Body of pancreas (tissue), 4 donors: ENCODE measurements at places on chromosomes 7 and 10. TPM values are rescaled to one million over a fixed set of nuclear protein-coding genes. Genes with fewer than 3 reads are reported as not detected.
A peak's percentile ranks its signal among the peaks of the same experiment; 100 is the strongest.

The CHN2 gene
- total RNA-seq = 58.6 TPM

The TEX36 gene
- total RNA-seq = not detected

The MRLN gene
- total RNA-seq = not detected

The ANAPC16 gene
- total RNA-seq = 59.4 TPM

The CFAP69 gene
- 16.6 TPM for total RNA-seq

The KCND2 gene
- 0.66 TPM for total RNA-seq

The PRSS1 gene
- 44,177 TPM for total RNA-seq

The NRBF2 gene
- 7.5 TPM for total RNA-seq

The KLF14 gene
- total RNA-seq = not detected

- H3K4me1 ChIP-seq = no peaks in the 10 kb centered on the region
- H3K36me3 ChIP-seq = no peaks in the 10 kb centered on the region
- H3K27ac ChIP-seq = no peak overlapping the region
- no peak for DNase-seq
- no peak overlapping the region for H3K4me3 ChIP-seq
These were observed 457.4 kb downstream of the DNAJB6 start for GRCh38 chr7:157793973-157794745.

- DNase-seq = no peak
- H3K27ac ChIP-seq = peak overlapping the region; percentile 35
- no peaks in the 10 kb centered on the region for H3K27me3 ChIP-seq
- H3K36me3 ChIP-seq = no peaks in the 10 kb centered on the region
These were observed 31.6 kb downstream of the SLC16A12 start for GRCh38 chr10:89503652-89504370.

GRCh38 chr7:51066405-51066882, 250.2 kb downstream of the COBL start:
- H3K4me3 ChIP-seq = no peak overlapping the region
- peak overlapping the region; percentile 85 for H3K27ac ChIP-seq
- DNase-seq = peak; percentile 61
- no peaks in the 10 kb centered on the region for H3K27me3 ChIP-seq

DNA sequence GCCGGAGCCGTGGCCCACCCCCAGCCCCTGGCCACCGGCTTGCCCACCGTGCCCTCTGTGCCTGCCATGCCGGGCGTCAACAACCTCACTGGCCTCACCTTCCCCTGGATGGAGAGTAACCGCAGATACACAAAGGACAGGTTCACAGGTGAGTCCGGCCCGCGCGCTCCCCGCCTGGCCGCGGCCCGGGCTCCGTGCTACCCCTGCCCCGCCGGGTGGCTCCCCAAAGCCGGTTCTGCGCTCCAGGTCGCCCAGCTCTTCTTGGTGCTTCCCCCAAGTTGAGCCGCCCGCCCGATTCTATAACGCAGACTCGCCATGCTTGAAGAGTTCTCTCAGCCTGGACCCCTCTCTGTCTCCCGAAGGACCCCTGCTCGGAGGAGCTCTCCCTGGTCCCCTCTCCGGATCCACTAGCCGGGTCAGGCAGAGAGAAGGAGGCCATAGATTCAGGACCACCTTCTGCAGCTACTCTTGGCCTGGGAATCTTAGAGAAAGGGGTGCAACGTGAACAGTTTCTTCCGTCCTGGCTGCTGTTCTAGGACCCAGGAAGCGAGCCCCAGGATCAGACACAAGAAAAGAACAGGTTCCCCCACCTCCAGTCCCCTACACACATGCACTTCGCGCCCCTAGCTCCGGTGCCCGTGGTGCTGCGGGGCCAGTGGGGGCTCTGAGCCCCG, 999 bp downstream of the TLX1 start:
- peaks cover 43% of the 10 kb centered on the region for H3K4me1 ChIP-seq
- H3K27ac ChIP-seq = no peak overlapping the region
- H3K4me3 ChIP-seq = no peak overlapping the region
- peaks cover 9% of the 10 kb centered on the region for H3K27me3 ChIP-seq

DNA sequence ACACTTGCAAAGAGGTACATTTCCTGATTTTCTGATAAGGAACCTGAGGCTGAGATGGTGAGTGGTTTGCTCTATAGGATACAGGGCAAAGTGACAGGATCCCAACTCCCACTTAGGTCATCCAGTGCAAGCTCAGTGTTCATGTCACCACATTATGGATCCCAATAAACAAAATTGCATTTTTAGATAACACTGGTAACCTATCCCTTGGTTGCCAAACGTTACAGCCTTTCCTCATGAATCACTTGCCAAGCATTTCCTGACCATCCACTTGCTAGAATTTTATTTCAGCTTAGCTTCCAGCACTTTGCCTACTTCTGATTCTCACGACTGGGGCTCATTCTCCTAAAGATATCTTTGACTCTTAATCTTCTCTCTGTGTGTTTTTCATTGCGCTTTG, 131.4 kb upstream of the ODAD2 start:
- no peaks in the 10 kb centered on the region for H3K27me3 ChIP-seq
- no peaks in the 10 kb centered on the region for H3K4me1 ChIP-seq
- no peak overlapping the region for H3K27ac ChIP-seq
- H3K36me3 ChIP-seq = peaks cover 1% of the 10 kb centered on the region

- H3K27ac ChIP-seq = no peak overlapping the region
- no peaks in the 10 kb centered on the region for H3K27me3 ChIP-seq
- no peak for DNase-seq
- H3K4me3 ChIP-seq = no peak overlapping the region
These were observed 455.7 kb upstream of the PFKP start for GRCh38 chr10:2611603-2612002.

DNA sequence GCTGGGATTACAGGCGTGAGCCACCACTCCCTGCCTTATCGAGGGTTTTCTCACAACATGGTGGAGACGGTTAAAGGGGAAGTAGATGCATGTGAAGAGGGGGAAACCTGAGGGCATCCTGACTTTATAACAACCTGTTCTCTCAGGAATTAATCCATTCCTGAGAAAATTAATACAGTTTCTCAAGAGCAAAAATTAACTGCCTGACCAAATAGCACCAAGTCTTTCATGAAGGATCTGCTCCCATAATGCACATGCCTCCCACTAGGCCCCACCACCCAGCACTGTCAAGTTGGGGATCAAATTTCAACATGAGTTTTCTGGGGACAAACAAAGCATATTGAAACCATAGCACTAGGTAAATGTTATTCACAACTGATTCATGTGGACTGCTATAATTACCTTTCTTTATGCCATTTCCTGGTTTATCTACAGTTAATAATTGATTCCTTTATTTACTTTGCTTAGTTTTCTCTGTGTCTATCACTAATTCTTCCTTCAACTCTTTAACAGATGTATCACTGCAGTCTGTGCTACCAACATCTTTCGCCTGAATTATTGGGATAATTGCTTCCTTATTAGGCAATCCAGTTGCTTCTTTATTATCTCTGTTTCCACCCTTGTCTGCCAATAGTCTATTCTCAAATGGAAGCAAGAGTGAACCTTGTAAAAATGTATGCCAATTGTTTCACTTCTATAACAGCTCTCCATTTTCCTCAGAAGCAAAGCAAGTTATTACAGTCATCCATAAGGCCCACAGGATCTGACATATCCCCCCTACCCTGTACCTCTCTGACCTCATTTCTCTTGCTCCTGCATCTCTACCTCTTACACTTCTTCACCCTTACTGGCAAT, 12.9 kb upstream of the MICU1 start:
- H3K27ac ChIP-seq = peak overlapping the region; percentile 21
- no peaks in the 10 kb centered on the region for H3K36me3 ChIP-seq
- no peaks in the 10 kb centered on the region for H3K27me3 ChIP-seq

GRCh38 chr7:38222481-38223096, 44.5 kb downstream of the STARD3NL start:
- no peaks in the 10 kb centered on the region for H3K27me3 ChIP-seq
- H3K27ac ChIP-seq = no peak overlapping the region
- peak; percentile 56 for DNase-seq
- H3K4me1 ChIP-seq = no peaks in the 10 kb centered on the region
- peaks cover 2% of the 10 kb centered on the region for H3K36me3 ChIP-seq

DNA sequence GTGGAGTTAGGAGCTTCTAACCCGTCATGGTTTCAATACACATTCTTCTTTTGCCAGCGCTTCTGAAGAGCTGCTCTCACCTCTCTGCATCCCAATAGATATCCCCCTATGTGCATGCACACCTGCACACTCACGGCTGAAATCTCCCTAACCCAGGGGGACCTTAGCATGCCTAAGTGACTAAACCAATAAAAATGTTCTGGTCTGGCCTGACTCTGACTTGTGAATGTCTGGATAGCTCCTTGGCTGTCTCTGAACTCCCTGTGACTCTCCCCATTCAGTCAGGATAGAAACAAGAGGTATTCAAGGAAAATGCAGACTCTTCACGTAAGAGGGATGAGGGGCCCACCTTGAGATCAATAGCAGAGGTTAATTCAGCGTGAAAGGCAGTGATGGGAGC, 22.4 kb downstream of the PRSS2 start:
- H3K27me3 ChIP-seq = peaks cover 17% of the 10 kb centered on the region
- DNase-seq = no peak
- H3K27ac ChIP-seq = no peak overlapping the region
- no peak overlapping the region for H3K4me3 ChIP-seq

DNA sequence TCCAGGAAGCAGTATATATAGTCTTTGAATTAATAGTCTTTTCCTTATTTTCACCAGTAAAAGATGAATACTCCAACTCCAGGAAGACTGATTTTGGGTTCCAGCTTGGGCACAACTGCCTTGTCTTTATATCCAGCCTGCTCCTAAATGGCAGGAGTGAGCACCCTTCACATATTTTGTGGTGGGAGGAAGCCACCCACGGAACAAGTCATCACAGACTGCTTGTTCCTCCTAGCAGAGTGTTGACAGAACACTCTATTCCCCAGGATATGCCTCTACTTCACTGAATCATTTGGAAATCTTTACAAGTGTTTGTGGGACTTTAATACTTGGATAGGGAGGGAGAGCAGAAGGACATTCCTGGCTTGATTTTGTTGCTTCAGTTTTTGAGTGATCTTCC, 31.7 kb downstream of the ITPRID1 start:
- no peak overlapping the region for H3K4me3 ChIP-seq
- peaks cover 10% of the 10 kb centered on the region for H3K4me1 ChIP-seq
- H3K27me3 ChIP-seq = no peaks in the 10 kb centered on the region
- H3K27ac ChIP-seq = no peak overlapping the region
- DNase-seq = no peak

GRCh38 chr10:3871424-3871996, 86.5 kb upstream of the KLF6 start:
- H3K27ac ChIP-seq = no peak overlapping the region
- no peak for DNase-seq
- H3K4me1 ChIP-seq = peaks cover 15% of the 10 kb centered on the region
- H3K36me3 ChIP-seq = no peaks in the 10 kb centered on the region

- H3K27me3 ChIP-seq = no peaks in the 10 kb centered on the region
- no peak overlapping the region for H3K27ac ChIP-seq
- no peak overlapping the region for H3K4me3 ChIP-seq
- no peak for DNase-seq
- H3K36me3 ChIP-seq = no peaks in the 10 kb centered on the region
These were observed 362.8 kb downstream of the HGF start for GRCh38 chr7:81407094-81407493.

DNA sequence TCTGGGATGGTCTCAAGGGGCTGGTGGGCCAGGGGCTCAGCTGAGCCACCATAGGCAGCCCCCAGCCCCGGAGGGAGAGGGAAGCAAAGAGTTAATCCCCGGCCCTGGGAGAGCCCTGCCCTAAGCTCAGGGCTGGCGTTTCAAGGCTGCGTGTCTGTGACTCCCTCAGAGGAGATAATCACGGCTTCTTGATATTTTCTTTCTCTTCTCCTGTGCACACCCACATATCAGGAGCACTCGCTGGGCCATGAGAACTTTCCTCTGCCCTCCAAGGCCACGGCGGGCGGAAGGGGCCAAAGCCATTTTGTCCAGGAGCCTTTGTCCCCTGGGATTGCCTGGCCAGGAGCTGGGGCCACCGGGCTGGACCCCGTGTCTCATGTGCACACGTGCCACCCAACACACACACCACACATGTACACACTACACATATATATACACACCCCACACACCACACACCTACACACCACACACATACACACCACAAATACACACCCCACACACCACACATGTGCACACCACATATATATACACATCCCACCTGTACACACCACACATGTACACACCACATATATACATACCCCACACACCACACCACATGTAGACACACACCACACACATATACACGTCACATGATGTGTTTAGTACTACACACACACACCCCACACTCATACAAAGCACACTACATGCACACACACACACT, 16.9 kb downstream of the VENTX start:
- no peak overlapping the region for H3K4me3 ChIP-seq
- H3K27me3 ChIP-seq = no peaks in the 10 kb centered on the region
- DNase-seq = no peak
- H3K27ac ChIP-seq = no peak overlapping the region

DNA sequence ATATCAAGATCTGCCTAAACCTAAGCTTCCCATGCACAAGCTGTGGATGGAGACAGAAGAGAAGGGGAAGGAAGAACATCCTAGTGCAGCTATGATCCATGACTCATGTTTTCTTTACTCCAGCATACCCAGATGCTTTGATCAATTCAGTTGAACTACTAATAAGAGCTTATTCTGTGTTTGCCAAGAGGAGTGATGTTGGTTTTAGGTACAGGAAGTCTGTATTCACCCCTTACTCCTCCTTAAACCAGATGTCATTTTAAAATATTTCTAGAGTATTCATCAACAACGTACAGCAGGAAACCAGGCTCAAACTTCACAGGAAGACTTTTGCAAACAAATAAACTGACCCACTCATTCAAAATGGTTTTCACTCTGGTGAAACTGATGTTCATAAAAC, 29.2 kb downstream of the PANK1 start:
- H3K36me3 ChIP-seq = no peaks in the 10 kb centered on the region
- no peaks in the 10 kb centered on the region for H3K4me1 ChIP-seq
- DNase-seq = no peak
- no peaks in the 10 kb centered on the region for H3K27me3 ChIP-seq
- no peak overlapping the region for H3K27ac ChIP-seq

- no peaks in the 10 kb centered on the region for H3K27me3 ChIP-seq
- no peak for DNase-seq
- H3K4me3 ChIP-seq = no peak overlapping the region
- H3K4me1 ChIP-seq = peaks cover 12% of the 10 kb centered on the region
These were observed 1.7 kb downstream of the AKR1B1 start for GRCh38 chr7:134457210-134457609.

- H3K4me3 ChIP-seq = no peak overlapping the region
- no peaks in the 10 kb centered on the region for H3K27me3 ChIP-seq
- DNase-seq = no peak
- H3K4me1 ChIP-seq = no peaks in the 10 kb centered on the region
- no peaks in the 10 kb centered on the region for H3K36me3 ChIP-seq
These were observed 270.6 kb downstream of the TWIST1 start for GRCh38 chr7:18846765-18847215.
